Ovary (tissue), 10 donors: ENCODE measurements at places on chromosomes 2 and 18. TPM values are rescaled to one million over a fixed set of nuclear protein-coding genes. Genes with fewer than 3 reads are reported as not detected.
A peak's percentile ranks its signal among the peaks of the same experiment; 100 is the strongest.

DNA sequence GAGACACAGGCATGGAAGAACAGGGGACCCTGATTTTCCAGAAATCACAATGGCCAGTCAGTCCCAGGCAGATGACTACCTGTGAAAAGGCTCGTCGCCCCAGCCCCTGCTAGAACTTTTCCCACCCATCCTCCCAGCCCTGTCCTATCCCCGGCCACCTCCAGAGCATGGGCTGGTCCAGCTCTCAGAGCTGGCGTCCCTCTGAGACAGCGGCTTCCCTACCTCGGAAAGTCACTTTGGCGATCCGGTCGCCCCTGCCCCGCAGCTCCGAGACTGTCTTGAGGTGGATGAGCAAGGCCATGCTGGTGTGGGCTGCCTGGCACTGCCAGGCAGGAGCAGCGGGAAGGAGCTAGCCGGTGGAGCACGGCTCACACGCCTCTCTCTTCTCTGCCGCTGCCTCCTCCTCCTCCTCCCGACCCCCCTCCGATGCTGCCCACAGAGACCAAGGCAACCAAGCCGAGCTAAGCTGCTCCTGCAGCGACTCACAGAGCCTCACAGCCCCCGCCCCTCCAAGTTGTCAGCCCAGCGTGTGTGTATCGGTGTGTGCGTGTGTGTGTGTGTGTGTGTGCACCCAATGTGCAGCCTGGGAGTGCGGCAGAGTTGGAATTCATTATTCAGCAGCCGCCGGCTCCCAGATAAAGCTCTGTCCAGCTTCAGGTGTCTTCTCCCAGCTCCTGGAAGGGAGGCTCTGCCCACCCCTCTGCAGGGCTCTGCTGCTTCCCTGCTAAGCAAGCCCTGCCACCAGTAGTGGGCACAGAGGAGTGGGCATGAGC, 80.5 kb upstream of the OTOF start:
- no peak overlapping the region for H3K4me3 ChIP-seq
- DNase-seq = no peak
- no peaks in the 10 kb centered on the region for H3K27me3 ChIP-seq
- H3K36me3 ChIP-seq = no peaks in the 10 kb centered on the region
- H3K27ac ChIP-seq = no peak overlapping the region
- peaks cover 5% of the 10 kb centered on the region for H3K4me1 ChIP-seq

DNA sequence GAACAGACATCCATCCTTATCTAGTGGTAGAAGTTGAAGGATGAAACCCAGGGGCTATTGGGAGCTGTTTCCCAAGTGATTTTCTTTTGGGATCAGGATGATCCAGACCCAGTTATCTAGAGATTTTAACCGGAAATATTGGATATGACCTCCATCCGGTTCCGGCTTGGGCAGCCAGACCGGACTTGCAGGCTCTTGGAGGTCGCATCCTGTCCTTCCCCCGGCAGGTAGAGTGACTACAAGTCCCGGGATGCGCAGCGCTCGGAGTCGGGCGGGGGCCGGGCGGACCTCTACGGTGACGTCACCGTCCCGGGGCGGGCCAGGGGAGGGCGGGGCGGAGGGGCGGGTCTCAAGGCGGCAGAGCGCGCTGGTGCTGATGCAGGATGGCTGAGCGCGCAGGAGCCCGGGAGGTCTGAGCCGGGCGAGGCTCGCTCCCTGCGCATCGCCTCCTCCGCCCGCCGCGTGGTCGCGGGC, at the start of gene KIF5C:
Gene KIF5C (plus strand): TSS at position 360 of the 474 bp plus-strand sequence. CDS start 391 bp downstream, outside the sequence.
- H3K36me3 ChIP-seq = no peaks in the 10 kb centered on the region
- no peaks in the 10 kb centered on the region for H3K27me3 ChIP-seq
- H3K27ac ChIP-seq = no peak within 1 kb of the TSS
- H3K4me1 ChIP-seq = no peaks in the 10 kb centered on the region
- peak; percentile 76 for DNase-seq
- H3K4me3 ChIP-seq = peak within 1 kb of the TSS; percentile 20

- H3K27ac ChIP-seq = no peak overlapping the region
- no peaks in the 10 kb centered on the region for H3K36me3 ChIP-seq
- no peak for DNase-seq
- H3K4me3 ChIP-seq = no peak overlapping the region
These were observed 91.9 kb upstream of the STK17B start for GRCh38 chr2:196263181-196263747.

- H3K4me1 ChIP-seq = no peaks in the 10 kb centered on the region
- no peak overlapping the region for H3K27ac ChIP-seq
These were observed 155.5 kb downstream of the IKZF2 start for GRCh38 chr2:212995920-212996319.

DNA sequence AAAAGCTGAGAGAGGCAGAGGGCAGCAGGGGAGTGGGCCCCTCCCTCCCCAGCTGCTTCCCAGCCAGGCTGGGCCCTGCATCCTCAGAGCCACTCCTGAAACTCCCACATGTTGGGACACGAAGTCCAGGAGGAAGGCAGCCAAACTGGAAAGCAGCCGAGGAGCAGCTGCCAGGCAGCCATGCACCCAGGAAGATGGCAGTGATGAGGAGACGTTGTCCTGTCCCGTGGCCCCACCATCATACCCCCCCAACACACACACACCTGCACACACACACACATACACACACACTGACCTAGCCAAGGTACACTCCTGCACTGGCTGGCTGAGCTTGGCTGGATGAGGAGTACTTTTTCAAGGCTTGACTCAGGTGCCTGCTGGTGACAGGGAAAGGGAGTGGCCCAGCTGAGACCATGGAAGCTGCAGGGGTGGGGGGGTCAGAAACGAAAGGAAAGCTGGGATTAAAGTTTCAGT, 106.0 kb downstream of the CYP26B1 start:
- no peak for DNase-seq
- H3K36me3 ChIP-seq = no peaks in the 10 kb centered on the region
- no peaks in the 10 kb centered on the region for H3K4me1 ChIP-seq

- DNase-seq = no peak
- H3K27ac ChIP-seq = no peak overlapping the region
- H3K27me3 ChIP-seq = no peaks in the 10 kb centered on the region
These were observed 34.1 kb upstream of the ZDBF2 start for GRCh38 chr2:206240327-206240726.

GRCh38 chr2:34419856-34420255, 820.8 kb upstream of the FAM98A start:
- no peaks in the 10 kb centered on the region for H3K36me3 ChIP-seq
- H3K27ac ChIP-seq = no peak overlapping the region
- H3K4me3 ChIP-seq = no peak overlapping the region
- H3K4me1 ChIP-seq = no peaks in the 10 kb centered on the region
- no peaks in the 10 kb centered on the region for H3K27me3 ChIP-seq
- no peak for DNase-seq

DNA sequence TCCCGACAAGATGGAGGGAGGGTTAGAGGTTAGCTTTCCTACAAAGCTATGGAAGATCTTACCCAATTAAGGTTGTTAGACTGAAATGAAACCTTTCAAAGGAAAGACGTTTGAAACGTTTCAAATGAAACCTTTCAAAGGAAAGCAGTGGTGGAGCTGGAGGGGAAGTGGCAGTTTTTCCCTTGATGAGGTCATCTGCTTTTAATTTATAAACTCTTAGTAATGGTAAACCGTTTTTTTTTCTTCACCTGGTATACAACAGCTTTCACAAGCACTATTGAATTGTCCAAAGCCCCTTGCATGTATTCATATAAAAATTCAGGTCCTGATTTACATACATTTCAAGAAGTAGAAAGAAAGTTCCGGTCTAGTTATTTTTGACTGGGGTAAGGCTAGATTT, 7.4 kb downstream of the PMAIP1 start:
- H3K4me1 ChIP-seq = no peaks in the 10 kb centered on the region
- H3K27me3 ChIP-seq = no peaks in the 10 kb centered on the region
- no peak overlapping the region for H3K4me3 ChIP-seq
- DNase-seq = no peak

ASAP2 gene
- 20.8 TPM for total RNA-seq

TXNDC2 gene
- 0.55 TPM for total RNA-seq

ZNF2 gene
- total RNA-seq = 4.6 TPM

PEX13 gene
- 28.1 TPM for total RNA-seq

COL3A1 gene
- 223 TPM for total RNA-seq

RPE gene
- total RNA-seq = 49.9 TPM

IL36RN gene
- total RNA-seq = not detected
